ENCODE measurements at places on chromosomes 1 and 21.

DNA sequence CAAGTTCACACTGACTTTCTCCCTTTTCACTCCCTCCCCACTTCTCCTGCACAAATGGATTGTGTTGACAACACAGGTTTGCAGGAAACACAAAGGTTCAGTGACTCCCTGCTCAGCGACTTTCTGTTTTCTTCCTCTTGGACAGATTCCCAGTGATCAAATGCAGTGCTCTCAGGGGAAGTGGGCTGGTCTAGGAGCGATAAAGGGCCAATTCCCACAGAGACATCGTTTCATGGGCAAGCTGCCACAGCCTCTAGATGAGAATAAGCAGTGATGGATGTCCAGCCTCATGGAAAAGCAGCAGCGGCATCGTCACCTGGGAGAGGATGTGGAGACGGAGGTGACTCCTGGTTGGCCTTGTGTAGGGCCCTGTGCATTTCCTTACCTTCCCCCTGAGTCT lies 30.6 kb downstream of the FYB2 start:
- DNase-seq, result no peak

GRCh38 chr1:169326956-169327268 lies 40.7 kb downstream of the NME7 start:
- no peak for DNase-seq

DNA sequence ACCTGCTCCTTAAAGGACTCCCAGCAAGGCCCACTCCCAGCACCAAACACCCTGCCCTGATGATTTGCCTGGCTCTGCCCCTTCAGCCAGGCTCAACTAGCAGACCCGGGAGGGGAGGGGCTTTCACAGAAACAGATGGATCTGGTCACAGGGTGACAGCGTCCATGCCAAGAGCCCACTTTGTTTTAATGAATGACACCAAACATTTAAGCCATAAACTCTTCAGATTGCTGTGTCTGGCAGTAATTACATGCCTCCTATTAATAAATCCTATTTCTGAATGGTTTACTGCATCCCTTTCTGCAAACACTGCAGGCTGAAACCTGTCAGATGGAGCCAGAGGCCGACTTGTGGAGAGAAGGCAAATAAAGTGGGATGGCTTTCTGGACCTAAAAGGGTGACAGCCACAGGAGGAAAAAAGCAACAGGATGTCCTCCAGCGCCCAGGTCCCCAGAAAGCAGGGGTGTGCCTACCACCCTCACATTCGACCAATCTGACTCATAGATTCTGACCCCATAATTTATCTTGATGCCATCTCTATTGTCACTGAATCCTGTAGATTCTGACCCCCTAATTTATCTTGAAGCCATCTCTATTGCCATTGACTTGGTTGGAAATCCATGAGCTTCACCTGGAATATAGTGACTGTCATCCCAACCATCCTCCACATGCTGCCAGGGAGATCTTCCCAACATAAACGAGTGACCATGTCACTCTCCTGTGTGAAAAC lies 200.9 kb downstream of the PLPP3 start:
- no peak for DNase-seq

- no peak for DNase-seq
These were observed 38.5 kb upstream of the LAX1 start for GRCh38 chr1:203726417-203726867.

GRCh38 chr1:43101061-43101460 lies 71.0 kb downstream of the EBNA1BP2 start:
- DNase-seq, result no peak

DNA sequence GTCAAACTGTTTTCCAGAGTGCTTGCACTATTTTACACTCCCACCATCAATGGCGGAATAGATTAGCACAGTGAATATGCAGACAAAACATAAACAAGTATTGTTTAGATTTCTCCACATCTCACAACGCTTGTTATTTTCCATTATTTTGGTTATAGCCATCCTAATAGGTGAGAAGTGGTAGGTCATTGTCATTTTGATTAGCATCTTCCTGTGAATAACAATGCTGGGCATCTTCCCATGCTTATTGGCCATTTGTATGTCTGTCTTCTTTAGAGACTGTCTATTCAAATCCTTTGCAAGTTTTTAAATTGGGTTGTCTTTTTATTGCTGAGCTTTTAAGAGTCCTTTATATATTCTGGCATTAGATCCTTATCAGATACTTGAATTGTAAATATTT lies 54.7 kb downstream of the LRRC71 start:
- no peak for DNase-seq

- no peak for DNase-seq
These were observed 234.6 kb downstream of the USP25 start for GRCh38 chr21:15964236-15964855.

- peak; percentile 84 for DNase-seq
These were observed 73.2 kb upstream of the ADGRL4 start for GRCh38 chr1:79079770-79080169.

- DNase-seq, result no peak
These were observed 31.1 kb upstream of the BCAR3 start for GRCh38 chr1:93712741-93713140.

- no peak for DNase-seq
These were observed 220.5 kb downstream of the CENPF start for GRCh38 chr1:214823311-214824117.

- DNase-seq, result no peak
These were observed 25.4 kb downstream of the SLC19A2 start for GRCh38 chr1:169460191-169460833.

- DNase-seq, result no peak
These were observed 31.7 kb downstream of the CHML start for GRCh38 chr1:241608379-241609033.

DNA sequence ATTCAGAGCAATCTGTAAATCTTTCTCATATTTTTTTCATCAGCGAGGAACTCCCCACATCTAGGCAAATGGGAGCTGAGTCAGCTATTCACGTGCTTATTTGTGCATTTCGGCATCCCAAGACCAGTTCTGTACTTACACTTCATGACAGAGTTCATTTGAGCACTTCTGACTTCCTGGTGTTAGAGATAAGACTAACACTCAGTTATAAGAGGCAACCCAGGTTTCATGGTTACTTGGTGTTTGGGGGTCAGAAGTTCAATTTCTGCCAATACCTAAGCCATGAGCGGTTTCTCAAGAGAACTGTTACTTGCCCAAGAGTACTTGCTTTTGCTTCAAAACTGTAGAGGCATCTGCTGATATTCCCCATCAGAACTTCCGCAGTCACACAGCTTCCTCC lies 24.1 kb upstream of the DESI2 start:
- DNase-seq, result no peak

- DNase-seq, result no peak
These were observed 45.9 kb upstream of the DIP2A start for GRCh38 chr21:46412521-46413364.
